ENCODE measurements at places on chromosomes 5 and 9.
A peak's percentile ranks its signal among the peaks of the same experiment; 100 is the strongest.

- no peak for DNase-seq
Measured at GRCh38 chr5:16025681-16026080, 153.9 kb downstream of the MARCHF11 start.

GRCh38 chr5:145834917-145835847 is at the start of gene PRELID2:
PRELID2 (minus strand) TSS chr5:145835342; CDS start chr5:145835251, 91 bp downstream.
- DNase-seq, result peak; percentile 11

GRCh38 chr5:40437452-40437861 is 242.3 kb upstream of the PTGER4 start:
- DNase-seq, result no peak

- no peak for DNase-seq
Measured at GRCh38 chr5:51185850-51186329, 197.4 kb upstream of the ISL1 start.

GRCh38 chr9:130756455-130757152 is 63.0 kb downstream of the EXOSC2 start:
- DNase-seq, result no peak

GRCh38 chr9:75378036-75378435 is 289.7 kb downstream of the OSTF1 start:
- no peak for DNase-seq

- DNase-seq, result peak; percentile 70
Measured at GRCh38 chr9:136400038-136400834, at the start of gene SNAPC4. SNAPC4 (minus strand) TSS chr9:136400170; CDS start chr9:136398428, 1,742 bp downstream.

DNA sequence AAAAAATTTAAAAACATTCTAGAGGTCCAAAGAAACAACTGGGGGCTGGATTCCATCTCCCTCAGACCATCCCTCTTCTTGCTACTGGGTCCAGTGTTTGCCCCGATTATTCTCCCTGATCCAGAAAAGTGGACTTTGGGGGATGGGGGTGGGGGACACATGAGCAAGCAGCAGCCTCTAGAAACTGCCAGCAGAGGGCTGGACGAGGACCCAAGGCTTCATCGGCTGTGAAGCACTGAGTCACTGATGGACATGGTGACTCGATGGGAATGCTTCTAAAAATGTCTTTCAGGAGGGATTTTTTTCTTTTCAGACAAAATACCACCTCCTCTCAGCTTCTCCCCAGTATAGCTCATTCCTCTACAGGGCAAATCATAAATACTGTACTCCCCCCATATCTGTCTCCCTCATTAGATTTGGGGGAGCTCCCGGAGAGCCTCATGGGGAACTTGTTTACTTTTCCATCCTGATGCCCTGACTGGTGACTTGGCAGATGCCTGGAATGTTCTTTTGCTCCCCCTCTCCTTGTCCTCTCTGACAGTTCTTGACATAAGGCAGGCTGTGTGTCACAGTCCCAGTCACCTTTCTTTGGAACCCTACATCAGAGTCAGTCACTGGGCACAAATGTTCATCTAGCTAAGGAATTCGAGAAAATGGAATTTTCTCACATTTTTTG is 67.2 kb upstream of the STC2 start:
- DNase-seq, result no peak

- no peak for DNase-seq
Measured at GRCh38 chr9:111599955-111600343, 502 bp upstream of the PTGR1 start.

GRCh38 chr9:114108016-114108833 is 9.1 kb upstream of the KIF12 start:
- no peak for DNase-seq

All from central memory CD8-positive, alpha-beta T cell (primary cell).